GM18507 (cell line): ENCODE measurements at places on chromosomes 2 and 18.

DNA sequence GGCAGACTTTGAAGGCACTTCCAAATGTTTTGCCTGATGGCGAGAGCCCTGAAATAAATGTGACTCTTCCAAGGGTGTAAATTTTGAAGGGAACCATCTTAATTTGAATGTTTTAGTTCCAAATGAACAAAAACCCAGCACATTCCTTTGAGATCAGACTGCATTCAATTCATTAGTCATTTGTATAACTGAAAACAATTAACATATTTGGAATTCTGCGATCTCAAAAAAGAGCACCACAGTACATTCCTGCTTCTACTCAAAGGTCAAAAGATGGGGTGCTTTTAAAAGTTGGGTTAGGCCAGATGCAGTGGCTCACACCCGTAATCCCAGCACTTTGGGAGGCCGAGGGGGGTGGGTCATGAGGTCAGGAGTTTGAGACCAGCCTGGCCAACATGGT lies 38.2 kb upstream of the CHRNA1 start:
- no peak for DNase-seq

- DNase-seq, result peak; percentile 73
These were observed 12.8 kb upstream of the HMSD start for GRCh38 chr18:63936156-63936931.

DNA sequence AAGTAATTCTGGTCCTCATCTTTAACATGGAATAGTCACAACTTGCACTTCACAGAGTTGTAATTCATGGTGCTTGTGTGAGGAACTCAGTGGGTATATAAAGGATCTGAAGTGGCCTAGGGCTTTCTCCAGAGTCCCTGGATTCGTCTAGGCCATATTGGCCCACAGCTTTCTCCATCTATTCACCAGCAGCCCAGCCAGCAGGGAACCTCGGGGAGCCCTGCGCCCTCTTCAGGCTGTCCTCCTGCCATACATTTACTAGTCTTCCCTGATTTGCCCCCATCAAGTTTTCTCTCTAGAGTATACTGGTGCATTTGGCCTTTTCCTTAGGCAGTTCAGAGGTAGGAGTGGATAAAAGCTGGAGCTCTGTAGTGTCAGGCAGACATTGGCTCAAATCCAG lies 278.3 kb downstream of the MYCN start:
- no peak for DNase-seq

- no peak for DNase-seq
These were observed 65.6 kb downstream of the TMEM17 start for GRCh38 chr2:62440281-62440946.

DNA sequence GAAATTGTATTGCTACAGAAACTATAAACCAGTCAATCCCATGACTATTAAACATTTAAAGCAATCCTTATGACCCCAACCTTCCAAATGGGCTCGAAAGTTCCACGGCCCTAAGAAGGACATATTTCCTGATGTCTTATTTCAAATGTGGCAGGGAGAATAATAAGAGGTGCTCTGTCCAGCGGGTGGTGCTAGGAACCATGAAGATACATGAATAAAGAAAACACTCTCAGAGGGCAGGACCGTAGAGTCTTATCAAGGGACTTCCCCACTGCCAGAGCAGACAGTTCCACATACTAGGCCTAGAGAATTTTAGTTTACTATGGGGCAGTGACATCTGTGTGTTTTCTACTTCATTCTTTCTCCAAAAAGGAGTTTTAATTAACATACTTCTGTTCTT lies 187.1 kb upstream of the PIK3C3 start:
- DNase-seq, result no peak

- DNase-seq, result no peak
These were observed 729.0 kb downstream of the KCNJ3 start for GRCh38 chr2:155427470-155427869.

GRCh38 chr2:182639971-182640370 lies 76.1 kb upstream of the DNAJC10 start:
- DNase-seq, result no peak

GRCh38 chr18:50955253-50955652 lies 12.6 kb upstream of the ELAC1 start:
- no peak for DNase-seq

DNA sequence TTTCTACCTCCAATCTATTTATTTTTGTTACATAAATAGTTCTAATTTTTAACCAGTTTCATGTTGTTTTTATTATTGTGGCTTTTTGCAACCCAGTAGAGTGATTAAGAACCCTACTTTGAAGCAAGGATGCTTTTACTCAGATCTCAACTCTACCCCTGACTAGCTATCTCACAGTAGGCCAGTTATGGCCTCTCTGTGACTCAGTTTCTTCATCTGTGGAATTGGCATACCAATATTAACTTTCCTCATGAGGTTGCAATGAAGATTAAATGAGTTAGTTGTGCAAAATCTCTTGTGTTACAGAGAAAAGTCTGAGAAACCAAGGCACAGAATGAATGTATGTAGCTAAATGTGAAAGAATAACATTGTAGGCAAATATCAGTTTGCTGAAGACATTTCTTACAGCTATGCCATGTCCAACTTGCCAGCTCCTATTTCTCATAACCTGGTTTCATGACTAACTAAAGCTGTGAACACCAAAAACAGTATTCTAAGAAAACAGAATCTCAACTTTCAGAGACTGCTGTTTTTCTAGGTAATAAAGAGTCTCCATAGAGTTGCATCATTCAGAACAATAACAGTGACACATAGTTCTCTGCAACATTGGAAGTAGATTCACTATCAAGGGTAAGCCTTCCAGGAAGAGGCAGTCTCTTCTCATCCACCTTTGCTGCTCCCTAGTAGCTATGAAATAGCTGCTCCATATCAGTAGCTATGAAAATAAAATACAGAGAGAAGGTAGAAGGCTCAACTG lies 33.2 kb upstream of the CYTIP start:
- DNase-seq, result no peak

DNA sequence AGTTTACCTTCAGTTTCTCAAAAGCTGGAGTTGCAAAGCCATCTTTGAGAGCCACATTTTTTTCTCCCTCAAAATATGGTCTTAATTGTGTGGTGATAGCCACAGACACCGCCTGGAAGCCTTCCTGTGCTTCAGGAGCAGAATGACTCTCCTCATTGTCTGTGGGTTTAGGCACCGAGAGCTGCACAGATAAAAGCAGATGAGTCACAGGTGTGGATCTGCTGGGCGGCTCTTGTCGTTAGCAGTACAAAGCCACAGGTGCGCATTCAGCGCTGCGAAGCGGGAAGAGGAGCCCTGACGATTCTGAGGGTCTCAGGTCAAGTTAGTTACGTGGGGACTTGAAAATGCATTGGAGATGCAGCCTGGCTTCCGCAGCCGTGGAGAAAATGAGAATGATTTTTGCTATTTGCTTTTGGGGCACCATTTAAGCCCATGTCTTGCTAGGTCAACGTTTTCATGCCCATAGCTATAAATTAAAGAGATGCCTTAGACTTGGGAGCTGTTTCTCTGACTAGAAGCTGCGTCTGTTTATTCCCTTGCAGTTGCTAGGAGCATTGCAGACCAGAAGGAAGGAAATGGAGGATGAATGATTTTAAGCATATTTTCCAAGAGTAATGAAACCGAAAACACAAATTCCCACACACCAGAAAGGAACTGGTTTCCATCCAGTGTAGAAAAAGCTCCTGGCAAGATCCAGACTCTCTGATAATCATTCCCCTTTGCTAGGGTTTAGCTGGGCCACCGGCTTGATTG lies 51.5 kb downstream of the KLHL29 start:
- no peak for DNase-seq

DNA sequence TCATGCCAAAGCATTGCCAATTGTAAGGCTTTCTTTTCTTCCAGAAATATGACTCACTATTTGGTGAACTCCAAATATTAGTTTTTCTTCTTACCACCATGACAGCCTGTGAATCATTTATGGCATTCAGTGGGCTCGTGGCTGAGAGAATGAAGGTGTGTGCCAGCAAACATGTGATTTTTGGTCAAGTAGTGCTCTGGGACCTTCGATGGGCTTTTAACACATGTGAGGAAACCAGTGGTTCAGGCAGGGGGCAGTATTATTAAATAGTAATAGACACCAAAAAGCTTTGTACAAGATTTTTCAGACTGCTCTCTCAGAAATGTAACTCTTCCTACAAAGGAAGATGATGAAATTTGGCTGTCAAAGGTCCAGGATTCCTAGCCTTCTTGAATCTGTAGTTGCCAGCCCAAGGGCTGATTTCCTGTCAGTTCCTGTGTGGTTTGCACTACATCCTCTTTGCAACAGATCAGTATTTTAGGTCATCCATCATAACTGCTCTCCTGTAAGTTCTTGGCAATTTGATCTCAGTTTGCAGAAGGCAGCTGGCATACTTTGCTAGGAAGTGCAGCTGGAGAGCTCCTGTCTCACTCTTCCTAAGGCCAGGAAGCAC lies 64.3 kb downstream of the BABAM2 start:
- DNase-seq, result no peak

DNA sequence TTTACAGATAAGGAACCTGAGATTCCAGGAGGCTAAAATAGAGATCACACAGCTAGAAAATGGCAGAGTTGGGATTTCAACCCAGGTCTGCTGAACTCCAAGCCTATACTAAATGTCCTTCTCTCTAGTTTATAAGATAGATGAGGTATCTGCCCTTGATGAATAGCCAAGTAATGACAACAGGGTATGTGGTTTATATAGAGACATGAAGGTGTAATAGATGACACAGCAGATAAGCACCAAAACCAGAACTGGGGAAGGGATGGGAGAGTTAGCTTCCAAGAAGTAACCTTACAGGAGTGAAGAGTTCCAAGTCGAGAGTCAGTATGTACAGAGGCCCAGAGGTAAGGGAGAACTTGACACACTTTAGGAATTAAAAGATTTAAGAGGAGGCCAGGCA lies 104.7 kb upstream of the UBXN4 start:
- DNase-seq, result no peak

DNA sequence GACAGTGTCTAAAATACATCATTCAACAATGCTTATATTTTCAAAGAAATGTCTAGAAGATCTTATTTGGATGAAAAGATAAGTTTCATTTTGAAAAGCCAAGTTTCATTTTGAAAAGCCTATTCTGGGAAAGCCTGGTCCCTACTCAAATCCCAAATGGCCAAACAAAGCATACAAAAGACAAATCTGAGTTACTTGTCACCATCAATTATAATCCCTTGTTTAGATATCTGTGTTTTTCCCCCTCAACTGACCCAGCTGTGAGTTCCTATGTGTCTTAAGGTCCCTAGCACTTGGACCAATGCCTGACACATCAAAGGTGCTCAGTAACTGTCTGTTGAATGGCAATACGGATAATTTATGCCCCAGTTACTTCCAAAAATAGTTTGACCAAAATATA lies 52.3 kb upstream of the THOC1 start:
- no peak for DNase-seq

- DNase-seq, result no peak
These were observed 139.3 kb downstream of the ASXL3 start for GRCh38 chr18:33717339-33717738.

- no peak for DNase-seq
These were observed 91.6 kb downstream of the ACKR3 start for GRCh38 chr2:236661061-236661761.

DNA sequence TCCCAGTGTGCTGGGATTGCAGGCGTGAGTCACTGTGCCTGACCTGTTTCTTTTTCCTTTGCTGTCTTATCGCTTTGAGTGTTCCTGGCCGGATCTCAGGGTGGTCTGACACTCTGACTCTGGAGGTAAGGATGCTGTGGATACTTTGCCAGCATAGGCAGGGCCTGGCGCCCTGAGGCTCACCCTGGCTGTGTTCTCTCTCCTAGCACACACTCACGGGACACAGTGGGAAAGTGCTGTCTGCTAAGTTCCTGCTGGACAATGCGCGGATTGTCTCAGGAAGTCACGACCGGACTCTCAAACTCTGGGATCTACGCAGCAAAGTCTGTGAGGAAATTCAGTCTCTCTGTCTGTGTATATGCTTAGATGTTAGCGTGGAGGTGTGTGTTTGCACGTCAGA lies 18.0 kb upstream of the SAG start:
- no peak for DNase-seq

GRCh38 chr2:119223521-119224390 lies at the start of gene STEAP3:
STEAP3 (plus strand) TSS chr2:119223834; CDS start chr2:119231013, 7,179 bp downstream.
- DNase-seq, result peak; percentile 67

- DNase-seq, result no peak
These were observed 73.2 kb downstream of the TGFA start for GRCh38 chr2:70480468-70480867.

GRCh38 chr2:100747551-100747950 lies 72.4 kb upstream of the NPAS2 start:
- no peak for DNase-seq

DNA sequence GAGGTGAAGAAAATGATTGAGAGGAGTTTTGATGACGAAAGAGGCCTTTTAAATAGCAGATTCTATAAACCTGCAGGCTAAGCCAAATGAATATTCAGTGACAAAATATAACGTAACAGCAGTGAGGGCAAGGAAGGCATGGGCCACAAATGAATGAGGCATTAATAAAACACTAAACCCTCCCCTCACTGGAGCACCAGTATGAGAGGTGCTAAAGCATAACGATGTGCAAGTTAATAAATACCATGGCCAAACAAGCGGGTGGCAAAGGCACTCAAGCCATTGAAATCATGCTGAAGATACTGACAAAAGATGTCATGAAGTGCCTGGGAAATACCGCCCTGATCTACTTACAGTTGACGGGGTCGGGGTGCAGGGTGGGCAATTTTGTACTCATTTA lies 30.2 kb upstream of the LONRF2 start:
- DNase-seq, result no peak

GRCh38 chr2:192969055-192969454 lies 774.3 kb upstream of the TMEFF2 start:
- no peak for DNase-seq

DNA sequence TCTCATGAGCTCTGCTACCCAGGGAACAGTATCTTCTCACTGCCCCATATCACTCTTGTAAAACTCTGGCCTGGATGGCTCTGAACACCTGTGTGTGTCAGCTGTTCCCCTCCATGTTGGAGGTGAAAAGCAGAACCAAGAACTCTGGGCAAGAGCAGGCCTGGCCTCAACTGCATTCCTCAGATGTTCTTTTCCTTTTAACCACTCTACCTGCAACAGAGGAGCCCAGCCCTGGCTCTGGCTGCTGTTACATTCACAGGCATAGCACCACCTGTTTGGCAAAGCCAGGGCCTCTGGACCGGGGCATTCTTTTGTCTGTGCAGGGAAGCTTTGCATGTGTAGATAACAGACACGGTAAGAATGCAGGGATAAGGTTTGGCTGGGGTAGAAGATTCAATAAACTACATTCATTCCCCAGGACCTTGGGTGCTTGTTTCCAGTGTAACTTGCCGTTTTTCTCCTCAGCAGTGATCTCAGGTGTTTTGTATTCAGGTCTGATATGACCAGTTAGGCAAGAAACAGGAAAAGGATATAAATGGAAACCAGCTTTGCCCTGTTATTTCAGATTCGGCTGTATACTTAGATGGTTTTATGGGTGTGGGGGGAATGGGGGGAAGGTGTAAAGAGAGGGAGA lies 95.1 kb downstream of the SPTBN1 start:
- no peak for DNase-seq

- no peak for DNase-seq
These were observed 12.9 kb upstream of the POU3F3 start for GRCh38 chr2:104840893-104841585.

GRCh38 chr18:12401881-12402280 lies 5.8 kb upstream of the PRELID3A start:
- no peak for DNase-seq
